ENCODE measurements at places on chromosomes 3 and 15. TPM values are rescaled to one million over a fixed set of nuclear protein-coding genes. Genes with fewer than 3 reads are reported as not detected.

DNA sequence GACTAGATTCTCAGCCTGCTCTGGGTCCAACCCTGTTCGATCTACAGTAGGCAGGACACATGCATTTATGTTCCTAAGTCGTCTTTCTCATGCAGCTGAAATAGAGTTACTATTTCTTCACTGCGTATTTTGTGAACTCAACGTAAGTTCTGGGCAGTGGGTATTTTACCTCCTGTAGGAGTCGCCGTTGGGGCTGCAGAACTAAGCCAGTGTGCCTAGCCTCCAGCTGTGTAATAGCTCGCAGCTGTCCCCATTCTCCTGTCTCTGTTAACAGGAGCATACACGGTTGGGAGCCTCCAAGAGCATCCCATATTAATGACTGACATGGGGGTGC is 58.4 kb upstream of the HRH1 start:
- DNase-seq: no peak

DNA sequence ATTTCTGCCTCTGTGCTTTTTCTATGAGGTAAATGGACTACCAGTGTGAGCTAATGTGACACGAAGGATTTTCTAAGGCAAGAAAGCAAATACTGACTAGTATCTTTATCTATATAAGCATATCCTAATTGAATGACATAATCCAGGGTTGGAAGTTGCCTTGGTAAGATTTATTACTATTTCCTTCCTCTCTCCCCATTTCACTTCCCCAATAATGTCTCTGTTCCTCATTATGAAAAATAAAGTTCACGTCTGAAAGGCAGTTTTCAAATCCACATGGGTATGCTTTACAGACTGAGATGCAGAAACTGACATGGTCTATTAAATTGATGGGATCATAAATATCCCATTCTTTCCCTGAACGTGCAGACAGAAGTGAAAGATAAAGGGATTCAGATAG is 86.0 kb downstream of the DTWD1 start:
- DNase-seq: no peak

- DNase-seq: no peak
These were observed 283.7 kb downstream of the IL5RA start for GRCh38 chr3:2826453-2826852.

DNA sequence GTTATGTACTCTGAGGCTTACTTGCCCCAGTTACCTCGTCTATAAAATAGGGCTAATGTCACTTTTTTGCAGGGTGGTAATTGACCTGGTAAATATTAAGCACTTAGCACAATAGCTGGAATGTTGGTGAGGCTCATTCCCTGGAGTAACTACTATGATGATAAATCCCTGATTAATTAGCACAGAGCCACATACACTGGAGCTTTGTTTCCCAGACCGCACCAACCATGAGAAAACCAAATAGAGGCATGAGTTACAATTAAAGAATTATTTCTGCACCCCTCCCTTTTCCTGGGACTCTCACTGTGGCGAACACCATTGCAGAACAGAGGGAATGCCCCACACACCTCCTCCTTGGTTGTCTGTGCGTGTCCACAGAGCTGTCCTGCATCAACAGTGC is 76.6 kb upstream of the CPOX start:
- no peak for DNase-seq

GRCh38 chr3:17542591-17542990 is 199.8 kb downstream of the TBC1D5 start:
- no peak for DNase-seq

DNA sequence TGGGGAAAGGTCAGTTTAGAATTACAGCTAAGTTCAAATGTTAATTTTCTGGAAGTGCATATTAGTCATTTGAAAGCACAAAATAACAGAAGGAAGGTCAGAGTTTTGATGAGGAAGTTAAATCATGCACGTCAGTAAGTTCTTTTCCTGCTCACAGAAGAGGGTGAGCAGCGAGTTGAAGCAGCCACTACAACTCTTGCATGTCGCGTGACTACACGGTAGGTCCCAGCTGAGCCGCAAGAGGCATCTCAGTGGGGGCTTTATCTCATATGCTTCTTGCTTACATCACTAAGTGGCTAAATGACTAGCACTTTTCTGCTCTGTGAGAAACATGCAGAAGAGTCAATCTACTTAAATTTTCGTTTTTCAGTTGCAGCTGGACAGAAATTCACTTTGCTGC is 21.3 kb upstream of the SEC62 start:
- DNase-seq: no peak

Gene GOLGA8T
- polyA plus RNA-seq: not detected

DNA sequence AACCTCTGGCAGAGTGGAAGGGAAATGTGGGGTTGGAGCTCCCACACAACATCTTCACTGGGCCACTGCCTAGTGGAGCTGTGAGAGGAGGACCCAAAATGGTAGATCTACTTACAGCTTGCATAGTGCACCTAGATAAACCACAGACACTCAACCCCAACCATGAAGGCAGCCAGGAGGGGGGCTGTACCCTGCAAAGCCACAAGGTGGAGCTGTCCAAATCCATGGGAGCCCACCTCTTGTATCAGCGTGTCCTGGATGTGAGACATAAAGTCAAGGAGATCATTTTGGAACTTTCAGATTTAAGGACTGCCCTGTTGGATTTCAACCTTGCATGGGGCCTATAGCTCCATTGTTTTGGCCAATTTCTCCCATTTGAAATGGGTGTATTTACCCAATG is 20.9 kb downstream of the TP63 start:
- DNase-seq: no peak

Gene CX3CR1
- polyA plus RNA-seq: 3.4 TPM

GRCh38 chr3:149366941-149367840 is 10.3 kb downstream of the TM4SF1 start:
- no peak for DNase-seq

GRCh38 chr3:8705575-8705974 is 28.0 kb upstream of the CAV3 start:
- DNase-seq: no peak

Gene TMC3
- 0.38 TPM for polyA plus RNA-seq

GRCh38 chr3:107260207-107260606 is 117.0 kb upstream of the CCDC54 start:
- DNase-seq: no peak

GRCh38 chr3:43073836-43074220 is 32.1 kb downstream of the POMGNT2 start:
- DNase-seq: no peak

- no peak for DNase-seq
These were observed 39.0 kb downstream of the STRIT1 start for GRCh38 chr3:155254445-155254844.

- DNase-seq: no peak
These were observed 7.6 kb upstream of the KLF15 start for GRCh38 chr3:126364731-126365301.

- no peak for DNase-seq
These were observed 716 bp upstream of the KLHL24 start for GRCh38 chr3:183634707-183635106.

DNA sequence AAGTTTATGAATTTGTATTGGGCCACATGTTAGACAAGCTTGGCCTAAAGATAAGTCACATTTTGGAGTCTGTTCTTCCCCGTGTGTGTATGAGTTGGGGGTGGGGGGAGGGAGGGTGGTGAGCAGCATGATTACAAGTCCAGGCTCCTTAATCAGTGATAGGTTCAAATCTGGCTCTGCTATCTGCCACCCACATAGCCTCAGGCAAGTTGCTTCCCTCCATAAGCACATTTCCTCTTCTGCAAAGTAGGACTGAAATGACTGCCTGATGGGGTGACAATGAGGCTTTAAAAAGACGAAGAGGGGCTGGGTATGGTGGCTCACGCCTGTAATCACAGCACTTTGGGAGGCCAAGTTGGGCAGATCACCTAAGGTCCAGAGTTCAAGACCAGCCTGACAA is 1.1 kb upstream of the SPATA12 start:
- DNase-seq: no peak

GRCh38 chr3:146189519-146190173 is 28.7 kb upstream of the PLOD2 start:
- peak; percentile 38 for DNase-seq

Gene FAM174B
- polyA plus RNA-seq: 26.2 TPM

DNA sequence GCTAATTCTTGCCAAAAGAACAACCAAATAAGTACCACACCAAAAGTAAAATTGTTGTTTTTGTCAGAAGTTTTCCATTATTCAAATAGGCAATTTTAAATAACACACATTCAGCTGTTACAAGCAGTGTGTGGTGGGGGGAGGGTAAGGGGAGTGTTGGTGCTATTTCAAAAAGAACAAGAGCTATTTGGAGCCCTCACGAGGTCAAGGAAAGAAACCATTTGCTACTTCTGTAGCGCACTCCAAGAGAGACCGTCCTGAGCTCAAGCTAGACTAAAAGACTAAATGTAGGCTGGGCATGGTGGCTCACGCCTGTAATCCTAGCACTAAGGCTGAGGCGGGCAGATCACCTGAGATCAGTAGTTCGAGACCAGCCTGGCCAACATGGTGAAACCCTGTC is 21.2 kb upstream of the IGF2BP2 start:
- DNase-seq: no peak

DNA sequence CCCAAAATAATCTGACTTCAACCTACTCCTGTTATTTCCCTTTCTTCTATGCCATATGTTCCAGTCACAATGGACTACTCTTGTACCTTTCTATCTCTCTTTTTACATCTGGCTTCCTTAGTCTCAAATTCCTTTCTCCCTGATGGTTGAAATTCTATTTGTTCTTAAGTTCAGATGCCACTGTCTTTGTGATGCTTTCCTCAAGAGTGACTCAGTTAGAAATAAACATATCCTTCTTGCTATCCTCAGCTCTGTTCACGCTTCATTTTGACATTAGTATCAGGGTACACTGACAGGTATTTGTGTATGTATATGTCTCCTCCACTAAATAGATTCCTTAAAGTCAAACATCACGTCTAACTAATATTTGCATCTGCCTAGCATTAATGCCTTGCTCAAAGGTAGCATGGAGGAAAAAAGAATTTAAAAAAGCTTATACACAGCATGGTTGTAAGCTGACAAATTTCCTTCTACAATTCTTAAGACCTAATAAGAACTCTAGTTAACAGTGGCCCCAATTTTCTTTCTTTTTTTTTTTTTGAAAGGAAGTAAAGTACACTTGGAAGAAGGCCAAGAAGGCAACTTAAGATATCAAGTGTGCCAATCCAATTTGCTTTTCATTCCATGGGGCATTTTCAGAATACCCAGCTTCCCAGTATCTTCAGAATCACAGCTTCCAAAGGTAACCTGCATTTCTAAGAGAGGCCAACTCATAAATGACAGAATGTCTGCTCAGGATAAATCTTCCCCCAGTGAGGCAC is 58.0 kb downstream of the CHAC1 start:
- DNase-seq: no peak

DNA sequence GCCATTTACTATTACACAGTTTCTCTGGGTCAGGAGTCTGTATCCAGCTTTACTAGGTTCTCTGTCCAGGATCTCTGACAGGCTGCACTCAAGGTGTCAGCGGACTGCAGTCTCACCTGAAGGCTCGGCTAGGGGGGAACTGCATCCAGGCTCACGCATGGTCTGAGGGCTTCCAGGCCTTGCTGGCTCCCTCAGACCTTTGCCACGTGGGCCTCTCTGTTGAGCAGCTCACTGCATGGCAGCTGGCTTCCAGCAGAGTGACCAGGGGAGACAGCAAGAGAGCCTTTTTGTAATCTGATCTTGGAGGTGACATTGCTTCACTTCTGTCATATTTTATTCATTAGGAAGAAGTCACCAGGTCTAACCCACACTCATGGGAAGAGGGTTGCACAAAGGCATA is 152.3 kb downstream of the CACNA2D3 start:
- no peak for DNase-seq

DNA sequence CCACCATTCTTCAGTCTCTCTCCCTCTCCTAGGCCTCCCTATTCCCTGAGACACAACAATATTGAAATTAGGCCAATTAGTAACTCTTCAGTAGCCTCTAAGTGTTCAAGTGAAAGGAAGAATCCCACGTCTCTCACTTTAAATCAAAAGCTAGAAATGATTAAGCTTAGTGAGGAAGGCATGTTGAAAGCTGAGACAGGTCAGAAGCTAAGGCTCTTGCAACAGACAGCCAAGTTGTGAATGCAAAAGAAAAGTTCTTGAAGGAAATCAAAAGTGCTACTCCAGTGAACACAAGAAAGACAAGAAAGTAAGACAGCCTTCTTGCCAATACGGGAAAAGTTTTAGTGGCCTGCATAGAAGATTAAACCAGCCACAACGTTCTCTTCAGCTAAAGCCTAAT is 41.3 kb downstream of the PPM1L start:
- no peak for DNase-seq

- DNase-seq: no peak
These were observed 306.4 kb upstream of the CNTN3 start for GRCh38 chr3:74920721-74921350.

DNA sequence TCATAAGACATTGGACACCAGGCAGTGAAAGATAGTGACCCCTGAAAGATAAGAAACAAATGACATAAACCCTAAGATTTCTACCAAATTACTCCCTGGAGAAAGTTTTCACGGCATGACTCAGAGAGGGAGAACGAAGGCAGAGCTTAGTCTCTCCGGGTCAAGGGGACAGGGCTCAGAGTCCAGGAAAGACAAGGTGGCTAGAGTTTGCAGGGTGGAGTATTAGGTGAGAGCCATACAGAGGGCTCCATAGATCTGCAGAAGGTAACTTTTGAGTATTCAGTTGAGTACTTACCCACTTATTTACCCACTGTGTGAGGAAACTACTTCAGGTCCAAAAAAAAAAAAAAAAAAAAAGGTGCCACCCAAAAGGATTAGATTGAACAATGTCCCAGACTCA is 143.2 kb downstream of the C3orf70 start:
- no peak for DNase-seq

DNA sequence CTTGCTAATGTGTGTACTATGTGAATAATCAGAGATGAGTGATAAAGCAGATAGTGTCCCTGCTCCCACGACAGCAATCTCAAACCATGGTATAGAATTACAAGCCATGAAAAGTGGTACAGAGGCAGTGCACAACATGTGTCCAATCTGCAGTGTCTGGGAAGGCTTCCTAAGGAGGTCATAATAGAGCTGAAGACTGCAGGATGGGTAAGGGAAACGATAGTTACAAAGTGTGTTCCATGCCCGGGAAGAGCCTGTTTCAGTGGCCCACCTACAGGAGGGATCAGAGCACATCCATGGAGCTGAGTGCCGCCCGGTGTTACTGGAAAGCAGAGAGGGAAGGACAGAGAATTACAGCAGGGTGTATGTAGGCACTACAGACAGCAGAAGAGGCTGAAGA is 48.9 kb downstream of the PAK2 start:
- DNase-seq: no peak

DNA sequence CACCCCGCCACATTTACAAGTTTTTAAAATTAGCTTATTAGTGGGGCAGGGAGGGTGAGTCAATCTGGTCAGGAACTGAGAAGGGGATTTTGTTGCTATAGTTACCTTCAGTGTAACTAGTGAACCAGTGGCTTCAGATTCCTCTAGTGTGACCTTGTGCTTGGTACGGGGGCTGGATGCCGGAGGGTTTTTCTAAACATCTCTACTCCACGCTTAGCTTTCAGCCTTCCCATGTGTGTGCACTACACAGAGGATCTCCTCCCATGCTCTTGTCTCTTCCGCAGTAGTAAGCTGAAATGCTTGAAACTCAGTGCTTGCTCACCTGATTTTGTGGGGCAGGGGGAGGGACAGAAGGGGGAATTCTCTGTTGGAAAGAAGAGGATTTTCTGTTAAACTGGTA is 67.9 kb upstream of the AKAP13 start:
- DNase-seq: no peak
